ENCODE measurements at places on chromosomes 5 and 9.

GRCh38 chr9:127781806-127782205 lies 3.3 kb upstream of the SH2D3C start:
- no peak for DNase-seq

DNA sequence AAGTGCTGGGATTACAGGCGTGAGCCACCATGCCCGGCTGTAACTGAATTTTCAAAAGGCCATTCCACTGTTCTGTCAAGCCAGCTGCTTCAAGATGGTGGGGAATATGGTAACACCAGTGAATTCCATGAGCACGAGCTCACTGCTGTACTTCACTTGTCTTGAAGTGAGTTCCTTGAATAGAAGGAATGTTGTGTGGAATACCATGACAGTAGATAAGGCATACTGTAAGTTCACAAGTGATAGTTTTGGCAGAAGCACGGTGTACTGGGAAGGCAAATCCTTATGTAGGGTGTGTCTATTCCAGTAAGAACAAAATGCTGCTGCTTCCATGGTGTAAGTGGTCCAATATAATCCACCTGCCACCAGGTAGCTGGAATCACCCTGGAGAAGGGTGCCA lies 6.6 kb upstream of the PRXL2C start:
- DNase-seq: no peak

- DNase-seq: no peak
These were observed 235.7 kb downstream of the TUSC1 start for GRCh38 chr9:25442526-25442925.

GRCh38 chr5:173807181-173807655 lies 80.9 kb upstream of the CPEB4 start:
- no peak for DNase-seq

DNA sequence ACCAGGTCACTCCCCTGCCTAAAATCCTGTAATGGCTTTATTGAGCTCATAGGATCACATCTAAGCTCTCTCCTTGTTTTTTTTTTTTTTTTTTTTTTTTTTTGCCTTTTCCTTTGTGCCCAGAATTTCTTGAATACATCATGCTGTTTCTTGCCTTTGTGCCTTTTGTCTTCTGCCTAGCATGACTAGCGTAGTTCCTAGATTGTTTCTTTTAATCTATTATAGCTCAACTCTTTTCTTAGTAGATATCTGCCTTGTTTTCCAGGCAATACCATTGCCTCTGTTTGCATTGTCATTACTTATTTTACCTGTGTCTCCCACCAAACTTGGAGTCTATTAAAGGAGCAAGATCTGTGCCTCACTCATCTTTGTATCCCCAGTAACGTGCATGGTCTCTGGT lies 106.1 kb upstream of the C9orf72 start:
- no peak for DNase-seq

- DNase-seq: no peak
These were observed at the start of gene TAL2 for GRCh38 chr9:105662184-105663104. TAL2 (plus strand) TSS chr9:105662457; CDS start chr9:105662497, 40 bp downstream.

DNA sequence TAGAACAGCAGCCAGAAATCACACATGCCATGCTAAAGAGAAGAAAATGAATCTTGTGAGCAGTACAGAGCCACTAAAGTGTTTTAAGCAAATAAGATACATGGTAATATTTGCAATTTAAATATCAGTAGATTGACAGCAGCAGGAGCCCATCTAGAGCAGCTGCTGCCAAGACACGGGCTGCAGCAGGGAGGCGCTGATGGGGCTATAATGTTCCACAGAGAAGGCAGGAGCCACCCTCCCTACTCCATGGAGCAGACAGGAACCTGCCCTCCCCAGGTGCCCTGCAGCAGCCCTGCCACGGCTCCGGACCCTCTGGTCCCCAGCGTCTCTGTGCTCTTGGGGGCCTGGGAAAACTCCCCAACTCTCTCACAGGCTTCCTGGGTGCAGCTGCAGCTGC lies 224.1 kb upstream of the ISL1 start:
- no peak for DNase-seq

DNA sequence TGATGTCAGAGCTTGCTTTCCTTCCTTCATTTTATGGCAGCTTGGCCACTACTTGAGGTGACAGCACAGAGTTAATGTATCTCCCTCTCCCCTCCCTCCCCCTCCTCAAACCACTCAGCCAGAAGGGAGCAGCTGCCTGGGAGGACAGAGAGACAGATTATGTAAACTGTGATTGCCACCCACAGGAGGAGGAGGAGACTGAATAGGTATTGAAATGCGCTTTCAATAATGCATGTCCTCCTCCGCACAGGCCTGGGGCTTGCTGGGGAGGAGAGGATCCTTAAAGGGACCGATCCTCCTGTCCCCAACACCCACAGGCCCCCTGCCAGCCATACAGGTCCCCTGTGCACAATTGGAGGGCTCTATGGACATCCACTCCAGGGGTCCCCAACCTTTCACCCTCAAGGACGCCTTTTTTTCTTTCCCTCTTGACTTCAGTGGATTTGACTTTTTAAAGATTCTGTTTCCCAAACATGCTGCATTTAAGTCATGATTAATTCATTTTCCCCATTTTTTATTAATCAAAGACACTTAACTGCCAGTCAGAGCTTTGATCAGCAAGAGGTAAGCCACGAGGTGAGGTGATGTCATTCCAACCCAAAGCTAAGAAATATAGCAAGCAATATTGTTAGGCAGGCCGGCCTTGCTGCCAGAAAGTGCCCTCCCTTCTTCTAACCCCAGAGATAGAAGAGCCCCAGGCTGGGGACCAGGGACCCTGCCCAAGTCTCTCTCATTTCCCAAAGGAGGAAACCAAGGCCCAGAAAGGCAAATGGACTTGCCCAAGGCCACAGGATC lies 47.5 kb upstream of the CPLX2 start:
- DNase-seq: no peak

GRCh38 chr5:141973871-141974595 lies 5.1 kb downstream of the RNF14 start:
- no peak for DNase-seq

- DNase-seq: no peak
These were observed 9.4 kb upstream of the SLC6A7 start for GRCh38 chr5:150180241-150181026.

GRCh38 chr5:150502106-150502505 lies 5.8 kb upstream of the NDST1 start:
- no peak for DNase-seq

DNA sequence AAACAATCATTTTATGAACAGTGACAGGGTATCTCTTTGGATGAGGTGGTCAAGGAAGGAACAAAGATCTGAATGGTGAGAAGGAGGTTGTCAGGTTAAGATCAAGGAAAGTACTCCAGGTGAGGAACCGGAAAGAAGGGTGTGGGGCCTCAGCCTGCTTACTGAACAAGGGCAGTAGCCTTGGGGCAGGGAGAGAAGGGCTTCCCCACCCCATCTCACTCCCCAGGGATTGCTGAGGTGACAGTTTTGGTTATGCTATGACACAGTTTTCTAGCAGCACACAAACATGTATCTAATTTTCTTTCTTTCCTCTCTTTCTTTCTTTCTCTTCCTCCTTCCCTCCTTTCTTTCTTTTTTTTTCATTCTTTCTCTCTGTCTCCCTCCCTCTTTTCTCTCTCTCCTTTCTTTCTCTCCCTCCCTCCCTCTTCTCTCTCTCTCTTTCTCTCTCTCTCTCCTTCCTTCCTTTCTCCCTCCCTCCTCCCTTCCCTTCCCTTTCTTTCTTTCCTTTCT lies 4.1 kb upstream of the HDHD3 start:
- DNase-seq: no peak

GRCh38 chr5:73267766-73268435 lies 94.9 kb downstream of the TMEM174 start:
- DNase-seq: no peak

GRCh38 chr9:96140296-96141127 lies 161.5 kb downstream of the HSD17B3 start:
- no peak for DNase-seq
